CD4-positive, alpha-beta T cell treated with Interleukin-4 for 4 hours (primary cell): ENCODE measurements at places on chromosomes 16 and 17.

GRCh38 chr17:28370035-28370743 lies at the start of gene VTN:
Gene VTN (minus strand): TSS chr17:28370307. CDS start chr17:28370203, 104 bp downstream.
- DNase-seq, result no peak

DNA sequence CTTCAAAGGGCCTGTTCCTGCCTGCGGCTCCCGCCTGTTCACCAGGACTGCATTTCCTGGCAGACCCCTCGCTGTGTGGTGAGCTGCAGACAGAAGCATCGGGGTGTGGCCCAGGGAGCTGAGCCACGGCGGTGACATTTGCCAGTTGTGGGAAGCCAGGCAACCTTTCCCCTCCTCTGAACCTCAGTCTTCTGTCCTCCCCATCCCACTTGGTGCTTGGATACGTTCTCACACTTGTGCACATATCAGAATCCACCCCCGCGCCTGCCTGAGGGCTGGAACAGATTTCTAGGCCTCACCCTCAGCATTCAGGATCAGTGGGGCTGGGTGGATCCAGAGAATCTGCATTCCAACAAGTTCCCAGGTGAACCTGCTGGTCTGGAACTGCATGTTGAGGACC lies 63.5 kb downstream of the CRISPLD2 start:
- no peak for DNase-seq

DNA sequence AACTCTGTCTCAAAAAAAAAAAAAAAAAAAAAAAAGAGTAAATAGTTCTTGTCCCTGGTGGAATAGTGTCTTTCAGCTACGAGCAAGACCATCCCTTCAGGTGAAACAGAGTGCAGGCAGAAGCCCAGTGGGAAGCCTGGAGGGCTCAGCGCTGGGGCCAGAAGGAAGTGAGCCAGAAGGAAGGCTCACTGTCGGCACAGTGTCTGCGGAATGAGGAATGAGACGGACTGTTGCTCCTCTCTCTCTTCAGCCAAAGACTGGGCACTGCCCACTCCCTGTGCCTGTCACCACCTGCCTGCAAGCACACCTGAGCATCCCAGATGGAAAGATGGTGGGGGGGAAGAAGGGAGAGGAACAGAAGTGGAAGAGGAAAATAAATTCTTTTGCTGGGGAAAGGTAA lies 7.5 kb downstream of the RSL1D1 start:
- no peak for DNase-seq

DNA sequence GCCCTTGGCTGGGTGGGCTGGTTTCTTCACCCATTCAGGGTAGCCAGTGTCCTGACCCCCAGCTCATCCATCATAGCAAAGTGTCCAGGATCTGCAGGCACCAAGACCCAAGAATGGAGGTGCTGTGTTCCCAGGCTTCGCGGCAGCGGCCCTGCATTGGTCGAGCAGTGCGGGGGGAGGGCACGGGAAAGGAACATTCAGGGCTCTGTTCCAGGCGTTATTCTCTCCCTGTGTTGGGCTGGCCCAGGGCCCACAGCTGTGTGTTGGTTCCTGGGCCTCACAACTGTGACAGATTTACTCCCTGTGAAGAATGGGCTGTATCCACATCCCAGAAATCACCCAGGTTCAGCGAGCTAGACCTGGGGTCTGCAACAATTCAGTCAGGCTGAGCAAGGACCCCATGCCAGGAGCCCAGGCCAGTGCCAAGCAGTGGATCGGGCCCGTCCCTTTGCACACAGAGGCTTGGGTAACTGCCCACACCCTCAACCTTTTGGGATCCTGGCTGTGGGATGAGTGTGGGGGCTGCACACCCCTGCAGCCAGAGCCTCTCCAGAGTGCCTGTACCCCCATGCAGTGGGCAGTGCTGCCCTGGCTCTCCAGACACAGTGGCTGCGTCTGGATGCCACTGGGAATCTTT lies 10.0 kb downstream of the GPT2 start:
- no peak for DNase-seq

DNA sequence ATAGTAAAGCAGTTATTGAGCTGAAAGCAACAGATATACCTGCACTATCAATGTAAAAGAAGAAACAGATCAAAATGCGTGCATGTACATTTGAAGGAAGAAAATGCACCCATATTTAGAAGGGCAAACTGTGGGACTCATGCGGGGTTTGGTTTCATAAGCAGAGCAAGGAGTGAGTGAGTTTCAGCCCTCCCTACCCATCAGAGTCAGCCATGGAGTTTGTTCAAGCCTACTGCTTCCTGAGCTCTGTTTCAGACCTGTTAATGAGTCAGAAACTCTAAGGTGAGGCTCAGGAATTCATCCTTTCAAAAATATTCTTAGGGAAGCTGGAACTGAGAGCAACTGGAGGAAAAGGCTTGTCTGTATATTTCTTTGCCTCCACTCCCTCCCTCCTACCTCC lies 446.2 kb downstream of the HS3ST4 start:
- DNase-seq, result no peak

- DNase-seq, result peak; percentile 42
Measured at GRCh38 chr17:77011173-77012011, 129.4 kb upstream of the SEC14L1 start.

- DNase-seq, result no peak
Measured at GRCh38 chr17:52079496-52079895, 79.0 kb downstream of the CA10 start.

DNA sequence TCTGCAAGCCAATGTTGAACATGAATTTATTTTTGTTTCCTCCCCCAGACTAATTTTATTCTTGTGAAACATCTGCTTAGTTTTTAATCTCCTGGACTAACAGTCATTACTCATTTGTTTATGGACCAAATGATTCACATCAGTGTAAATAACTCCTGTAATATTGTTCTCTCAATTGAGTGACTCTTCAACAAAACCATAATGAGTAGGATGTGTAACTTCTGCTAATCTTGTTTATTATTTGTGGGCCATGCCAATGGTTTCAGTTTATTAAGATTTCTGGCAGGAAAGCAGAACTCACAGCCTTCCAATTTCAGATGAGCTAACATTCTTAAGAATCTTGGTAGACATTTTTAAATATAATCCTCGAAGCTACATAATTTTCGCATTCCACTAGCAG lies 1216.3 kb upstream of the GOT2 start:
- no peak for DNase-seq

DNA sequence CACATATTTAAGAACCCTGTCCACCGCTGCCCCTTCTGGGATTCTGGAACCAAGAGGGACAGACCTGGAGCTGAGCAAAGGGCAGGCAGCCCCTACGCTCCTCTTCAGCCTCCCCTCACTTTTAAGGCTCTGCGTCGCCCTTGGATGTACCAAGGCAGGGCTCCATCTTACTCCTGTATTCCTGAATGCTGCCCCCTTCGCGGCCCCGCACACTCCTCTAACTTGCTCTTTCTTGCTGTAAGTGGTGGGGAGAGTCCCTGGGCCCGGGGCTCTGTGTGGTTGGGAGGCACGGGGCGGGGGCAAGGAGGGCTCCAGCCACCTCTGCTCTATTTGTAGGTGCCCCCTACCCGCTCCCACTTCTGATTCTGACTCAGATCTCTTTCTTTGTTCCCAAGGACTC lies 1.2 kb downstream of the TNS4 start:
- no peak for DNase-seq

DNA sequence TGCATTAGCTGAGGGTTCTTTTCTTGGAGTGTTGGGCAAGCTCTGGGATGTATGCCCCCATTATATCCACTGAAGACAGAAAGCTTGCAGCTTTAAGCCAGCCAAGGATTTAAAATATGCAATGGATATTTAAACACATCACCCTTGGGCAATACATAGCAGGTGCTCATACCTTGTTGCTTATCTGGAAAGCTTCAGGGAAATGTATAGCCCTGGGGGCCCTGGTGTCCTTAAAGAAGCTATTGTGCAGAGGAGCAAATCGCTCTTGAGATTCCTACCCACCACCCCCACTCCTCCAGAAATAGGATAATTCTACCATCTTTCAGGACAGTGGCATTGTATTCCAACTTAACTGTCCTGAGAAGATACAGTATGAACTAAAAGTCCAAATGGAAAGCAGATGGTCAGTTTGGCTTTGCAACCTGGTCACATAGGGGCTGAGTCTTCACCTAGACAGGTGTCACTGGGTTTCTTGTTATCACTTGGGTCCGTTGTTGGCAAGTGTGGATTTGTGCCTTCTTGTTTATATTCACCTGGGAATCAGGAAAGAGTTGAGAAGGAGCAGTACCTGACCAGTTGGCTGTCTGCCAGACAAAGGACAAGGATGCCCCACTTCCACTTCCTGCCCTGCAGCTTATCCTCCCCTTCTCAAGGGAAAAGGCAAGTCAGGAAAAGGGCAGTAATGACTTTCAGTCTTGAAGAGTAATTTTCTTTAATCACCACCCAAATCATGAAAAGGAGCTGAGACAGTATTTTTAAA lies 3.4 kb downstream of the ANKRD40CL start:
- DNase-seq, result no peak

DNA sequence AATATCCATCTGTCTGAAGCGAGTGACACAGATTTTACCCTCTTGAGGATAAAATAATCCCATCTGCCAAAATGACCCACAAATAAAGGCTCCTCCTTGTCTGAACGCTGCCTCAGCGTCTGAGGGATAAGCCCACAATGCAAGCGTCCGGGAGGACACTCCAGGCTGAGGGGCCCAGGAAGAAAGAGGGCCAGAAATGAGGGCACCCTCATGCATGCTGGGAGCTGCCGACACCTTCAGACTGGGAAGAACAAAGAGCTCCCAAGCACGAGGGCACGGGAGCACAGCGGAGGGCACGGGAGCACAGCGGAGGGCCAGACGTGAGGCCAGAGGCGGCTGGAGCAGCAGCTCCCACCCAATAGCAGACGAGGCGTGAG lies 126.9 kb downstream of the ZNF778 start:
- DNase-seq, result no peak

GRCh38 chr17:81909966-81910839 lies 996 bp downstream of the PCYT2 start:
- DNase-seq, result no peak

- DNase-seq, result no peak
Measured at GRCh38 chr17:40539711-40540411, 25.4 kb downstream of the CCR7 start.

DNA sequence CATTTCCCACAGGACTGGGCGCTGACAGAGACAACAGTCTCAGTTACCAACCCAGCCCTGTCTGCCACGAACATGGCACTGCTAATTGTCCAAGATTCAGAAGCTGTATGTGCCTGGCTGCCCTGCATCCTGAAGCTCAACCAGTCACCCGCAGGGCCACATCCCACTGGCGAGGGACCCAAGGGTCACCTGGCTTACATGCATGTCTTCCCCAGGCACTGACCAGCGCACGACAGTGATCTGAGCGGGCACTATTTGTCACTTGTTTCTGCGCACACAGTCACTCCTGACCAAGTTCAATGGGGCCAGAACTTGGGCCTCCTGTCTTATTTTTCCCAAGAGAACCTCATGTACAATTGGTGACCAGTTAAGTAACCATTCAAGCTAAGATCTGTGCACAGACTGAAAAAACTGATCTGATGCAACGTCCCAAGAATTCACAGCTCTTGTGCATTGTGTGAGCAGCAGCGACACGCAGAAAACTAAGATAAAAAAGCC lies 13.1 kb downstream of the USP7 start:
- DNase-seq, result no peak

DNA sequence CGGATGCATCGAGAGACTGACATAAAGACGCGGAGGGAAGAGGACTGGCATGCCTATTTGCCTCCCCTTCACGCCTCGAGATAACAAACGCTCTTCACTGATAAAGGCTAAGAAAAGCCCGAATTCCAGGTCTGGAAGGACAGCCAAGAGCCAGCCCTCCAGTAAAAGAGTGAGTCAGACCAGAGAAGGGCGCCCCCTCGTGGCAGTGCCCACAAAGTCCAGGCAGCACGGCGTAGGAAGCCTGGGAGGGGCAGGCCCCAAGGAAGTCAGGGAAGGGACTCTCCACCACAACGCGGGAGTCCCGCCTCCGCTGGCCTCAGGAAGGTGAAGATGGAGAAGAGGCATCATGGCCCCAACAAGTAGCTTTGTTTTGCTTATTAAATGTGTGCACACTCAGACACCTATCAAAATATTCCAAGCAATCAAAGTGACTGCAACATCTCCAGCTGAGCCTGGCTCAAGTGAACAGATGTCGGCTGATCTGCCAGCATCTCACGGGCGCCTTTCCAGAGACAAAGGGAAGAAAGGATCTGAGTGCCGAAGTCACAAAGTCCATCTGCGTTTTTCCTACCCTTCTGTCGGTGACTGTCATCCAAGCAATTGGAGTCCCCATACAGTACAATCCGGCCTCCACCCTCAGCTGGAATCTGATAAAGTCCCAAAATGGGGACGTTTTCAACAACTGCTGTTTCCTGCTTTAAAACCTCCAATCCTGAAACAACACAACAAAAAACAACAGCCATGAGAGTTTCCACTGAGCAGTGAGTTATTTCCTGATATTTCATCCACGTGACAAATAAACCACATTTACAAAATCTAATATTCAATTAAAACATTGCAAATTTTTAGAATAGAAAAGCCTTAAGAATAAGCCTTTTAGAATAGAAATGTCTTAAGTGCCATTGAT lies 20.4 kb upstream of the SLC38A8 start:
- peak; percentile 41 for DNase-seq

GRCh38 chr17:1033503-1033902 lies 36.6 kb downstream of the TIMM22 start:
- DNase-seq, result no peak

DNA sequence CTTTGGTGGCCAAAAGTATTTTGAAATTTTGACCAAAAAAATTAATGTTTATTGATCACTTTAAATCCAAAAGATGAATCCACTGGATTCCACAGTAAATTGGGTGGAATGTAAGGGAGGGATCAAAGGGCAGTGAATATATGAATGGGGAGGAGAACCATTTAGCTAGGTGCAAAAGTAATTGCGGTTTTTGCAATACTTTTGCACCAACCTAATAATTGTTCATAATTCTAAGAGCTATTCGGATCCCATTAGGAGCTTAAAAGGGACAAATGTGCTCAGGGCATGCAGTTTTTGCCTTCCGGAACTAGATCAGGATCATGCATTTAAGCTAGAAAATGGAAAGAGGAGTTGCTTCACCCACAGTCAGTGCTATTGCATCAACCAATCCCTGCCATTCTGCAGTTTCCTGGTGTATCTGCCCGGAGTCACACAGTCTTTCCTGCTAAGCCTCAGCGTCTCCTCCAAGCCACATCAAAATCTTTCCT lies at the start of gene LPO:
Gene LPO, plus strand, starts transcription at position 438 of the 488 bp plus-strand sequence. CDS start 4,396 bp downstream, outside the sequence.
- DNase-seq, result no peak

GRCh38 chr16:47712276-47713224 lies 251.4 kb downstream of the PHKB start:
- no peak for DNase-seq

DNA sequence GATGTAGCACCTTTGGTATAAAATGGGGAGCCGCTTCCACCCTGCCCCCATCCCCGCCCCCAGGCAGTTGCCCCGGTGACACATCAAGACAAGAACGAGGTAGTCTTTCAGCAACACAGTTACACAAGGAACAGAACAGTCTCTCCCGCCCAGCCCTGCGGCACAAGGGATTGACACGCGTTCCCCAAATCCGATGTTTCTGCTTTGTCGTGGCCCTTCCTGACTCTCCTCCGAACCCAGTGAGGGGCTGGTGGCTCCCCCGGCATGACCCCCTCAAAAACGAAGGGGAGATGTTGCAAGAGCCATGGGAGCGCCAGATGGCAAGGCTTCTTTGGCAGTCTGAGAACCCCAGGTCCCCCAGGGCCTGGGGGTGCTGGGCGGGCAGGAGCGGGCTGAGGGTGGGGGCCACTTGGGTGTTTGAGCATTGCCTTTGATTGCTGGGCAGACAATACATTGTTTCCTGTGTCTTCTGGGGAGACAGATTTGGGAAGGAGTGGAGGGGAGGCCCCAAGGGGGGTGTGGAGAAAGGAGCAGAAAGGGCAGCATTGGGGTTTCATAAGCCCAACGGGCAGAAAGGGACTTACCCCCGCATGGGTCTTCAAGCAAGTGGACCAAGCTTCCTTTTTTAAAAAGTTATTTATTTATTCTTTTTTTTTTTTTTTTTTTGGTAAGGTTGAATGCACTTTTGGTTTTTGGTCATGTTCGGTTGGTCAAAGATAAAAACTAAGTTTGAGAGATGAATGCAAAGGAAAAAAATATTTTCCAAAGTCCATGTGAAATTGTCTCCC lies 16.6 kb downstream of the COL1A1 start:
- DNase-seq, result no peak
